ENCODE measurements at places on chromosomes 6 and 20.

DNA sequence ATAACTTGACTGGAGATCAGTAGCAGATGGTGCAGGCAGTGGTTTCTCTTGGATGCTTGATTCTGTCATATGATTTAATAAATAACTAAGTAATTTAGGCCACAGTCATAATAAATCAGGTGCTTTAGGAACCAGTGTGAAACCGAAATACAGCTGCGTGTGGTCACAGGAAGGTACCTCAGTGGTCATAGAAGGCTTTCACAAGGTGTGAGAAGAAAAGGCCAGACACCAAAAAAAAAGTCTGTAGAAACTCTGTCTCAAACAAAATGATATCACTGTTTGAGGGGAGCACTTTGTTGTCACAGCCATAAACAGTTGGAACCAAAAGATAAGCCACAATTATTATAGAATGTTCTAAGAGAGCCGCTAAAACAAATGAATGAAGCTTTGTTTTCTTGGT lies 56.5 kb downstream of the ARMC2 start:
- no peak for DNase-seq

DNA sequence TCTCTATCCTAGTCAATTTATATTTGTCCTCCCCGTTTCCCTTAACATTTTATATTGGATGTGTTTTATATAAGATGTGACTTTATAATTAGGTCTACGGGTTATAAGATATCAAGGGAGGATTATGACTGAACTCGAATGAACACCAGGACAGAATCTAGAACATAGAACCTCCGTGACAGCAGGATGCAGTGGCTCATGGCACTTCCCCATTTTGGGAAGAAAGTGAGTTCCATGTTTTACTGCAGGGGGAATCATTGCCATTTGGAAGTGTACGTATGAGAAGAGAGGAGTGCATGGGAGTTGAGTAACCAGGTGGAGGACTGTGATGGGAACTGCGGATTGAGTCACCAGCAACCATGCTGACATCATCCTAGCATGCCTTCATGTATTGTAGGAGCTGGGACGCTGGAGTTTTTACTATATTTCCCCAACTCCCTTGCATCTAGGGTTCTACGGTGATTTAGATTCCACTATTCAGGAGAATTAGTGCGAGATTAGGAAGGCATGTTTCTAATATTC lies 56.1 kb upstream of the FOXC1 start:
- no peak for DNase-seq

- DNase-seq: no peak
These were observed 12.7 kb downstream of the CPNE1 start for GRCh38 chr20:35651958-35652357.

DNA sequence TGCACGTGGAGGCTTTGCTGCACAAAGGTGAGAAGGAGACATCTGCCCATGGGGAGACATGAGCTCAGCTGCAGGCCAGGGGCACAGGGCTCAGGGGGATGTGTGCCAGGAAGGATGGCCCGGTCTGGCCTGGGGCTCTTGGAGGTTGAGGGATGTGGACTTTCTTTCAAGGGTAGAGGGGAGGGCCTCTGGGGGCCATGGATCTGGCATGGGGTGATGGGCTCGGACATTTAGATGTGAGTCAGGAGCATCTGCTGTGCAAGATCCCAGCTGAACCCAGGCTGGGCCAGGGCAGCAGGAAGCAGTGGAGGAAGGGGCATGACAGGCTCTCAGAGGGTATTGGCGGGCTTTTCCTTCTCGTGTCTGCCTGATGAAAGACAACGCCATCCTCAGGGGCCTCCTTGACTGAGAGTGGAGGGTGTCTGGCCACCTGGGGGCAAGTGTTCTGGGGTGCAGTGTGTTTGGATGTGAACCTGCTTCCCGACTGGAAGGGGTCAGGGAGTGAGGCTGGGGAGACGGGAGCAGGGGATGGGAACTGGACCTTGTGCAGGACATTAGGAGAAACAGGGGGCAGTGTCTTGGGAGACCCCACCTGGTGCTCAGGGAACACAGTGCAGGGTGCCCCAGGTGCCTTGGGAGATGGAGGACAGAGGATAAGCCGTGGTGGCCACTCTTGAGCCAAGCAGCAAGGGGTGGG lies 156.1 kb downstream of the ERMARD start:
- DNase-seq: no peak

- no peak for DNase-seq
These were observed 15.4 kb upstream of the STMND1 start for GRCh38 chr6:17086469-17086868.

DNA sequence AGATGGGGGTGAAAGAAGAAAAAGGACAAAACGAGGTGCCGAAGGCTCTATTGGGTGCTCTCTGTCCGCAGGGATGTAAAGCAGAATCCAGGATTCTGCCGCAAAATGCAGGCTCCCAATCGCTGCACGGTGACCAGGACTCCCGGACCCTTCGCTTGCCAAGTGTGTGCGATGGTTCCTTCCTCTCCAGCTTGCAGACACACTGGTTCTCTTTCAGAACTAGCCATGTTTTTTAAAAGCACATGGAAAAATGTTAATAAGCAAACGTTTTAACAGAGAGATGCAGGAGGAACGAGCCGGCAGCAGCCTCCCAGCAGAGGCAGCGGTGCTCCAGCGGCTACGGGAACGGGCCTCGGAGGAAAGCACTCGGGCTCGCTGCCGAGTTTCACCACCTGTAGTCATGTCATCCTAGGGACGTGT lies 59.6 kb downstream of the ZNF831 start:
- DNase-seq: no peak

GRCh38 chr20:23244156-23244915 lies 106.3 kb upstream of the NXT1 start:
- no peak for DNase-seq

DNA sequence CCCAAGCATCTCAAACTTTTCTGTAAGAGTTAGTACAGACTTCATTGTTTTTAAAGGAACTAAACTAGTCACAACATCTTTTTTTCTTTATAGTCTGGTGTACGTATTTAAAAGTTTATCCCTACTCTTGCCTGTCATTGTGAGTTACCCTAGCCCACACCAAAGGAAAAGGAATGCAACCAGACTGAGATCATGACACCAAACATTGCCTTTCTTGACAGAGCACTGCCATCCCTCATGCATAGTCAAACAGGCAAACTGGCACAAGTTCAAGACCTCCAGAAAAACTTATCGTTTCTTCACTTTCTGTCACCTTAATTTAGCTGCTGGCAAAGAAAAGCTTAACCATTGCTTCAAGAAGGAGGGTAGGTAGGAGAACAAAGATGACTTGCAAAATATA lies 448.4 kb upstream of the MANEA start:
- DNase-seq: no peak

DNA sequence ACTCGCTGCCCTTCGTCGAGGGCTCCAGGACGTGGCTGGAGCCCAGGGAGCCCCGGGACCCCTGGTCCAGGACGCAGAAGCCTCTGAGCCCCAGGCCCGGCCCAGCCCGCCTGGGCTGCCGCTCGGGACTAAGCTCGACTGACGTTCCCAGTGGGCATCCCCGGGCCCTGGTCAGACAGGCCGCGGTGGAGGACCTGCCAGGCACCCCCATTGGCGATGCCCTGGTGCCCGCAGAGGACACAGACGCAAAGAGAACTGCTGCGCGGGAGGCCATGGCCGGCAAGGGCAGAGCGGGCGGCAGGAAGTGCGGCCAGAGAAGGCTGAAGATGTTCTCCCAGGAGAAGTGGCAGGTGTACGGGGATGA lies 28.9 kb downstream of the ZNF831 start:
- no peak for DNase-seq

DNA sequence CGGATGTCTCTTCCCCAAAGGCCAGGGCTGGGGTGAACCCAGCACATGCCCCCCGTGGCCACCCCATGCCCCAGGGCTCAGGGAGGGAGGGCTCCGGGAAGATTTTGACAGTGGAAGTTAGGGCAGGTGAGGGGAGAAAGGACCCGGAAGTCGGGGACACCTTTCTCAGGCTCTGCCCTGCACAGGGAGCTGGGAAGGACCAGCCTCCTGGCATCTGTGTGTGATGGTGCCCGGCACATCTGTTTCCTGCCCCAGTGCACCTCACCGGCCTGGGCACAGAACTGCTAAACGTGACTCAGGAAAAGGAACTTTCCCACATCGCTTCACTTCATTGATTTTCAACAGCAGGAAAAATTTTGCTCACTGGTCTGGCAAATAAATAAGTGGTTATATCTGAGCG lies 141.1 kb upstream of the AFDN start:
- no peak for DNase-seq

DNA sequence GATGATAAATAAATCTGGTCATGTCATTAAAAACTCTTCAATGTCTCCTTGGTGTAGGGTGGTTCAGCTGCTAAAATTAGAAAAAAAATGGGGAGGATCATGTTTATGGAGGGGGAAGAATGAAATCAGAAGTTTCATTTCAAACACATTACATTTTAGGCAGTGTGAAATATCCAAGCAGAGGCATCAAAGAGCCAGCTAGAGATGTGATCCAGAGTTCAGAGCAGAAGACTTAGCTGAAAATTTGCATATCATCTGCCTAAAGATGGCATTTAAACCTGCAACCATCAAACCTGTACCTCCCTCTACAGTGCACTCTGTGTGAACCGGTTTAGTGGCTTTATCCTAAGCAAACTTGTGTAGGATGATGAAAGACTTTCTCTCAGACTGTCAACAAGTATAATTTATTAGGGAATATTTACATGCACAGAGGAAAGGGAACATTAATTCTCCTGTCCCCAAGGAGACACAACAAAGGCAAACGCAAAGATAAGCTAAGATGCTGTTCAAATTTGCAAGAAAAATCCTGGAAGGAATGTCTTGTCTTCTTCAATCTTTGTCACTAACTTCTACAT lies 84.8 kb upstream of the PLEKHG1 start:
- no peak for DNase-seq

Data from stimulated activated CD8-positive, alpha-beta memory T cell treated with anti-CD3 and anti-CD28 coated beads, Interleukin-15, amount 100 ng/mL, for 24 hours (primary cell).